Endothelial cell (in vitro differentiated cells): ENCODE measurements at places on chromosomes 6 and 20. TPM values are rescaled to one million over a fixed set of nuclear protein-coding genes. Genes with fewer than 3 reads are reported as not detected.

- no peak overlapping the region for H3K4me3 ChIP-seq
- DNase-seq, result no peak
- no peaks in the 10 kb centered on the region for H3K27me3 ChIP-seq
- peaks cover 3% of the 10 kb centered on the region for H3K4me1 ChIP-seq
- H3K27ac ChIP-seq, result no peak overlapping the region
Measured at GRCh38 chr20:22366631-22367030, 217.7 kb downstream of the FOXA2 start.

The RAB32 gene
- total RNA-seq, result 37.0 TPM

The CFAP61 gene
- total RNA-seq, result not detected

The TGM2 gene
- 216 TPM for total RNA-seq

The SRSF12 gene
- total RNA-seq, result 3.9 TPM
